HCT116 (cell line): ENCODE measurements at places on chromosomes 2 and 18. TPM values are rescaled to one million over a fixed set of nuclear protein-coding genes. Genes with fewer than 3 reads are reported as not detected.
A peak's percentile ranks its signal among the peaks of the same experiment; 100 is the strongest.

DNA sequence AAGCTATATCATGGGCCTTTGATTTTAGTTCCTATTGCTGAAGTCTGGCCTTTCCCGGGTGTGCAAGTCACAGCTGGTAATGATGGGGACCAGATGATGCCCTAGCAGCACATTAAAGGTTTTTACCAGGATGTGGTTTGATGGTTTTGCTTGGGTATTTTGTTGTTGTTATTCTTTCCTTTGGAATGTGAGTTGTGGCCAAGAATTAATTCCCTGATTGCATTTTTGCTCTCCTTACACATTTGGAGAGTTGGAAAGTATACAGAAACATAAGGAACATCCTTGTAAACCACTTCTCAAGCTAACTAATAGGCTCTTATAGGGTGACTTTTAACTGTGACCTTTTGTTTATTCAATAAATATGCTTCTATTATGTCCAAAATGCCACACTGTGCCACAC is 154.1 kb upstream of the MMADHC start:
- H3K4me1 ChIP-seq: no peaks in the 10 kb centered on the region; the same call in 1 of the 2 replicates
- H3K36me3 ChIP-seq: no peaks in the 10 kb centered on the region
- DNase-seq: no peak
- H3K27me3 ChIP-seq: no peaks in the 10 kb centered on the region

GRCh38 chr2:11573418-11574175 is 39.8 kb downstream of the GREB1 start:
- H3K4me3 ChIP-seq: no peak overlapping the region
- no peaks in the 10 kb centered on the region for H3K4me1 ChIP-seq
- no peaks in the 10 kb centered on the region for H3K27me3 ChIP-seq

DNA sequence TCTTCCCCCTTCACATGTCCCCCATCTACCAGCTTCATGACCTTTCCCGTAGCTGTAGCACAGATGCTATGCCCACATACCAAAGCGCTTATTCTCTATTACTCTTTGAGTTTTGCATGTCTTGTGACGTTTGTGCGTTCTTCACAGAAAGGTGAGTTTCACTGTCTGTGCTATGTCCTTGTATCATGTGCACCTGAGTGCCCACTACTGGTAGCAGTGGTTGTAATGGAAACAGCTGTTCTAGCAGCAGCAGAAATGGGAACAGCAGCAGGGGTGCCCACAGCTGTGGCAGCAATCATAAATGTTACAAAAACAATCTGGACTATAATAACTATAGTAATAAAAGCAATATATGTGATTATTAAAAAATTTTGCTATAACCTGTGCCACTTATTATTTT is 127.1 kb downstream of the STK39 start:
- H3K36me3 ChIP-seq: peaks cover 47% of the 10 kb centered on the region
- H3K4me3 ChIP-seq: no peak overlapping the region
- DNase-seq: no peak
- peak overlapping the region; percentile 3; the same call in 1 of the 2 replicates for H3K27ac ChIP-seq

- no peaks in the 10 kb centered on the region for H3K4me1 ChIP-seq
- H3K27me3 ChIP-seq: no peaks in the 10 kb centered on the region
- no peak for DNase-seq
Measured at GRCh38 chr2:3651691-3652648, 6.0 kb upstream of the ALLC start.

GRCh38 chr2:175742367-175742766 is 259.7 kb downstream of the LNPK start:
- H3K27ac ChIP-seq: no peak overlapping the region
- H3K4me3 ChIP-seq: no peak overlapping the region
- no peaks in the 10 kb centered on the region for H3K4me1 ChIP-seq
- peaks cover 8% of the 10 kb centered on the region for H3K27me3 ChIP-seq
- H3K36me3 ChIP-seq: no peaks in the 10 kb centered on the region
- no peak for DNase-seq

GRCh38 chr2:206198677-206199076 is 39.0 kb downstream of the EEF1B2 start:
- no peaks in the 10 kb centered on the region for H3K27me3 ChIP-seq
- no peaks in the 10 kb centered on the region for H3K36me3 ChIP-seq
- no peak overlapping the region for H3K4me3 ChIP-seq
- no peak for DNase-seq
- H3K4me1 ChIP-seq: no peaks in the 10 kb centered on the region

DNA sequence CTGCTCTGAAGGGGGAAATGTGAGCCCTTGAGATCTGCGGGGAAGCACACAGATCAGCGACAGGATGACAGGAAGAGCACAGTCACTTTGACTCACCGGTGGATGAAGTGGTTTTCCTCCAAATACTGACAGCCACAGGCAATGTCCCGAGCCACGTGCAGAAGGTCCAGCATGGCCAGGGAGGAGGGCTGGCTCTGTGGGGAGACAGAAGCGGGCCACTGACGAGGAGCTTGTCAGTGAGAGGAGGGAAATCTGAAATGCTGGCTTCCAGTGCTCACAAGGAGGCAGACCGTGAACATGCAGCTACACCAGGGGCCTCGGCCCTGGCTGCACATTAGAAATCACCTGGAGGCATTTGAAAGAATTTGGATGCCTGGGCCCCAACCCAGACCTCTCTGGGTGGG is 98.7 kb downstream of the CLIP4 start:
- H3K4me3 ChIP-seq: no peak overlapping the region
- no peaks in the 10 kb centered on the region for H3K27me3 ChIP-seq
- H3K4me1 ChIP-seq: no peaks in the 10 kb centered on the region
- no peak overlapping the region for H3K27ac ChIP-seq
- no peak for DNase-seq

DNA sequence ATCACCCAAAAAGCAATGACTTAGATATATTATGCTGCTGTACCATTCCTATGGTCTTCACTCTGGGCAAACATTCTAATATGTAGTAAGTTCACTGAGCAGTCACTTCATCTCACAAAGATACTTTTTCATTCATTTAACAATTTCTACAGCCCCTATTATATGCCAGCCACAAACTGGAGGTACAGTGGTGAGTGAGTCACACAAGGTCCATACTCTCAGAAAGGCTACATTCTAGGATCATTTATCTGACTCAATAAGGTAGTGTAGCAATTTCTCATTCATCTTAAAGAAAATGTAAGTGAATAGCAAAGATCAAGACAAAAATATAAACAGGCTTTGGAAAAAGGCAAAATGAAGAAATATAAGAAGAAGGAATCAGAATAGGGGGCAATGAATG is 40.5 kb downstream of the NHEJ1 start:
- no peaks in the 10 kb centered on the region for H3K36me3 ChIP-seq
- DNase-seq: no peak
- H3K27ac ChIP-seq: no peak overlapping the region
- no peaks in the 10 kb centered on the region; the same call in 1 of the 2 replicates for H3K27me3 ChIP-seq
- H3K4me1 ChIP-seq: peaks cover 14% of the 10 kb centered on the region
- H3K4me3 ChIP-seq: no peak overlapping the region

- no peak for DNase-seq
- no peak overlapping the region for H3K27ac ChIP-seq
Measured at GRCh38 chr2:60505240-60505879, 48.1 kb downstream of the BCL11A start.

GRCh38 chr18:4125224-4125623 is 329.9 kb downstream of the DLGAP1 start:
- no peak overlapping the region for H3K4me3 ChIP-seq
- DNase-seq: no peak
- no peaks in the 10 kb centered on the region for H3K4me1 ChIP-seq
- no peaks in the 10 kb centered on the region for H3K27me3 ChIP-seq
- H3K27ac ChIP-seq: no peak overlapping the region
- no peaks in the 10 kb centered on the region for H3K36me3 ChIP-seq

- H3K36me3 ChIP-seq: no peaks in the 10 kb centered on the region
- H3K4me1 ChIP-seq: no peaks in the 10 kb centered on the region
- DNase-seq: no peak
- no peak overlapping the region for H3K4me3 ChIP-seq
Measured at GRCh38 chr2:39136799-39137198, 15.9 kb upstream of the SOS1 start.

- no peak overlapping the region for H3K4me3 ChIP-seq
- no peaks in the 10 kb centered on the region for H3K27me3 ChIP-seq
- H3K27ac ChIP-seq: no peak overlapping the region
- no peaks in the 10 kb centered on the region for H3K36me3 ChIP-seq
Measured at GRCh38 chr18:51006948-51007789, 22.8 kb upstream of the SMAD4 start.

DNA sequence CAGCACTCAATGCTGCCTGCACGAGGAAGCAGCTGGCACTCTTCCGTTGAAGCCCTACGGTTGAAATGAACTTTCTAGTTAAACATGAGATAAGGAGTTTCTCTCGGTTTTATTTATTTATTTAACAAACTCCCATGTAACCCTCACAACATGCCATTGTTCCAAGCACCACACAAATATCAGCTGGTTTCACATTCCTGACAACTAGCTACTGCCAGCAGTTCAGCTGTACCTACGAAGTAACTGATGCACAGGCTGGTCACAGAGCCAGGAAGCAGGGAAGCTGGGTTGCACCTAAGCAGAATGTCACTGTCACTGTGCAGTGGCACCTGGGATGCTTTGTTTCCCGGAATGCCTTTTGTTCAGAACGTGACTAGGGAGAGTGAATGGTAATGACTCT is 18.1 kb downstream of the TIMM21 start:
- peaks cover 21% of the 10 kb centered on the region for H3K27me3 ChIP-seq
- no peak overlapping the region for H3K4me3 ChIP-seq
- H3K4me1 ChIP-seq: no peaks in the 10 kb centered on the region
- DNase-seq: no peak
- H3K27ac ChIP-seq: no peak overlapping the region
- no peaks in the 10 kb centered on the region for H3K36me3 ChIP-seq

- no peaks in the 10 kb centered on the region for H3K4me1 ChIP-seq
- no peak for DNase-seq
- H3K27me3 ChIP-seq: no peaks in the 10 kb centered on the region
- H3K27ac ChIP-seq: no peak overlapping the region
Measured at GRCh38 chr2:33008716-33009115, 62.0 kb downstream of the LTBP1 start.

GRCh38 chr2:30716123-30716900 is 90.9 kb downstream of the CAPN13 start:
- H3K4me3 ChIP-seq: no peak overlapping the region
- no peaks in the 10 kb centered on the region for H3K36me3 ChIP-seq
- no peaks in the 10 kb centered on the region for H3K4me1 ChIP-seq
- no peak overlapping the region for H3K27ac ChIP-seq
- no peak for DNase-seq
- H3K27me3 ChIP-seq: peaks cover under 1% of the 10 kb centered on the region; the same call in 1 of the 2 replicates

DNA sequence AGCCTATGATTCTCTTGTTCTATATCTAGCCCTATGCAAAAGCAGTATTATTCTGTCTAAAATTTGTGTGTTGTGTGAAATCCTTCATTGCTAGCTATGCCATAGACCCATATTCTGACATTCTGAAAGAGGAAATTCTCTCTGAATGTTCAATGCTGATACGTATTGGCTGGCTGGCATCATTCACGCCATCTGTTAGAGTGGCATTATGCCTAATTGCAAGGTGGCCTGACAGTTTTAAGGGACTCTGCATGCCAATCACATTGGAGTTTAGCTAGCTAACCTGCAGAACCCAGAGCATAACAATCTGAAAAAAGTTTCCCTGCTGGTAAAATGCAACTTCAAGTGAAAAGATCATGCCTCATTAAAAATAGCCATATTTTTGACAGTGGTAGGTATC is 316.0 kb downstream of the SOX11 start:
- no peak overlapping the region for H3K4me3 ChIP-seq
- no peak for DNase-seq
- no peaks in the 10 kb centered on the region for H3K4me1 ChIP-seq
- H3K36me3 ChIP-seq: no peaks in the 10 kb centered on the region
- H3K27me3 ChIP-seq: no peaks in the 10 kb centered on the region
- no peak overlapping the region for H3K27ac ChIP-seq

DNA sequence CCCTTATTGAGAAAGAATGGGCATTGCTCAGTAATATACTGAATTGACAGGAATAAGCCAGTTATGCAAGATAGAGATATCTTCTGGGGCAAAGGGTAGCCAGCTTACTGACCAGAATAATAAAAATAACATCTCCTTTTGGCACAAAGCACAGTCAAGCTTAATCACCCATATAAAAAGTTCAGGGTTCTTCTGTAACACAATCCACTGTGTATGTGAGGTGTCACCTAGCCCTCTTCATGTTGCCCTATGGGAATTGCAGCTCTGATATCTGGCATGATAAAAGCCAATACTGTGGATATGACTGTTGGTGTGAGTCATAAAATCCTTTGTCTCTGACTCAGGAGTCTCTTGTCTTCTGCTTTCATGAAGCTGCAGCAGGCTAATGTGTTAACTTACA is 90.8 kb downstream of the DSEL start:
- no peak for DNase-seq
- no peaks in the 10 kb centered on the region for H3K36me3 ChIP-seq
- no peak overlapping the region for H3K4me3 ChIP-seq
- H3K4me1 ChIP-seq: no peaks in the 10 kb centered on the region

DNA sequence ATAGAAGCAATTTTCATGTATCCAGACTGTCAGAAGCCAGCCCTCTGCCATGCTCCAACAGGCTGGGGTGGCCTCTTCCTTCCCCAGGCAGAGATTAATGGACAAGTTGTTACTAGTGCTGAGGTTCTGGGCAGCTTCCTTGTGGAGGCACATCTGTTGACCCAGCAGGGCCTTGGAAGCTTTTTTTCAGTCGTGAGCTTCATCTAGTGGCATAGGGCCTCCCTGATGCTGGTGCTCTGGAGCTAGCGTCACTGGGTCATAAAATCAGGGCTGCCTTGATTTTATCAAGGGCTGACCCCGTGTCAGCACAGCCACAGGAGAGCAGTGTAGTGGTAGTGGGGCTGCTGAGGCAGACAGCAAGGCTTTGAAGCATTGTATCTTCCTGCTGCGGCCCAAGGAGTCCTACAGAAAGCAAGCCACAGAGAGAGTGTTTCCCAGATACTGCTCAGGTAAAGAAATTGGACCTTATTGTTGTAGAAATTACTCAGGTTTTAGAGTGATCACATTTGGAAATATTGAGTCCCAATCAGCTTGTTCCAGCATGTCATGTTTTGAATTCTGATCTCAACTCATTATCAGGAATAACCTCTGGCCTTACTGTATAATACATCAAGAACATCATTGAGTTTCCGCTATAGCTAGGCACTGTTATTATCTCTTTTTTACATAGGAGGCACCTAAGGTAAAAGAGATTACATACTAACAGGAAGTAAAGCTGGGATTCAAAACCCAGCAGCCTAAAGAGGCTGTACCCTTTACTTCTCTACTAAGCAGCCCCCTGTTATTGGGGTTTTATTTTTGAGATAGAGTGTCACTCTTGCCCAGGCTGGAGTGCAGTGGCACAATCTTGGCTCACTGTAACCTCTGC is 92.3 kb upstream of the ALPP start:
- no peaks in the 10 kb centered on the region for H3K4me1 ChIP-seq
- H3K4me3 ChIP-seq: no peak overlapping the region
- no peaks in the 10 kb centered on the region for H3K36me3 ChIP-seq
- no peak overlapping the region for H3K27ac ChIP-seq
- no peaks in the 10 kb centered on the region for H3K27me3 ChIP-seq

The GNLY gene
- 0.74 TPM for total RNA-seq

The PLA2R1 gene
- total RNA-seq: 0.34 TPM

The OXER1 gene
- not detected for total RNA-seq

The SLC4A3 gene
- total RNA-seq: 23.0 TPM

The KCNS3 gene
- 5.2 TPM for total RNA-seq

The CCDC141 gene
- 0.30 TPM for total RNA-seq

The POTEI gene
- total RNA-seq: 1.2 TPM

The HOXD12 gene
- 0.27 TPM for total RNA-seq
